Activated T-cell treated with anti-CD3 and anti-CD28 coated beads for 24 hours (primary cell): ENCODE measurements at places on chromosomes 4 and X.

DNA sequence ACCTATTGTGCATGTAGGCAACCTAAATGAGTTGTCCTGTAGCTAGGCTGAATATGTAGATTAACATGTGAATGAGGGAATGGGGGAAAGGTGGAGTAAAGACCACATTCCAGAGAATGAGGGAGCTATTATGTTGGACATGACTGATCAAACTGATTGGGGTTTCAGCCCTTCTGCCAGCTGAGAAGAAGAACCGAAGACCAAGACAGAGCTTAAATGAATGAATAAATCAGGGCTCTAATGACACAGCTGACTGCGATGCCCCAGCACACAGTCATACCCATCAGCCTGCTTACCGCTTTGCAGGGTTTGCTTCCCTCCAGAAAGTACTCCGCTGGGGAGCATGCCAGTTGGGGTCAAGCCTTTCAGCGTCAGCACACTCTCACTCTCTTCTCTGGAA is 315.4 kb downstream of the PPP3CA start:
- no peak for DNase-seq

DNA sequence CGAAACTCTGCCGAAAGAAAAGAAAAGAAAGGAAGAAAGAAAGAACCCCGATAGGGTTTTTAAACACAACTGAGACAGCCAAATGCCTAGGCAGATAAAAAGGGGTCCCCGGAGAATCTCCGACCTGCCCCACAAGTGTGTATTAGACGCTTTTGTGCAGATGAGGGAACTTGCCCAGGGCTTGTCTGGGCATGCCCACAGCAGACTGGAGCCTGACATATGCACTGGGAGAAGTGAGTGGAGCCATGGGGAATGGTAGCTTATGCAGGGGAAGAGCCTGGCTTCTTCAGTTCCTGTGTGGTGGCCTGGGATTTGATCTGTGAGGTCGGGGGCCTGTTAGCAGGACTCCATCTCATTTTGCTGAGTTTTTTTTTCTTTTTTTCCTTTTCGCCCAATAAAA is 199.0 kb downstream of the GPC3 start:
- DNase-seq = no peak

- DNase-seq = no peak
These were observed 614.6 kb downstream of the PCDH19 start for GRCh38 chrX:99795495-99795894.

- DNase-seq = no peak
These were observed 51.5 kb downstream of the SLC2A9 start for GRCh38 chr4:9969526-9970398.

DNA sequence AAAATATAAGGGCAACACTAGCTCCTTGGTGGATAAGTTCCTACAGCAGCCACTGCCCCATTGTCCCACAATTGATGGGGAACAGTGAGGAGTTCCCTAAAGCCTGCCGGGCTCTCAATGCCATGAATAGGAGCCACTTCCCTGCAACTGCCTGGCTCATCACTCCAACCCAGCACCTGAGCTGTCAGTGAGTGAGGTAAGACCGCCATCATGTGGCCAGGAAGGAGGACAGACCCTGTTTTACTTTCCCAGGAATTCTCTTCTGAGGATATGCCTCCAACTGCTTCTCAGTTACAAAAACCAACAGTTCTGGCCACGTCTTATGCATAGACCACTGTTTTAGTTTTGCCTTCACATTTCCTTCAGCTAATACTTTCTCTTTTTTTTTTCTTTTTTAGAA is 45.5 kb downstream of the SRPX start:
- DNase-seq = no peak

DNA sequence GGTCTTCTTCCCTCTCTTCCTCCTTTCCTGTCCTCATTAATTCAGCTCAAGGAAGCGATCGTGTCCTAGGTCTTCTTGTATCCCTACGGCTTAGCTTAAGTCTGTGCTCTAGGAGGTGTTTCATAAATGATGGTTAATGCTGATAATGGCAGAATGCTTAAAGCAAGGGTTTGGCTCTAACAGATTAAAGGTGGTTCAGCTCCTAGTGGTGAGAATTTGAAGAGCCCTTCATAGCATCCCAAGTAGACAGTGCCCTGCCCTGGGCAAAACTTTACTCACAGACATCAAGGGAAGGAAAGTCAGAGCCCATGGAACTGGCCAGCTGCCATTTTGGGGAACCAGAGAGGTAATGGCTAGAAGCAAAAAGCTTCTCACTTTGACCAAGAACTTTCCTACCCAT is 47.0 kb upstream of the PGRMC1 start:
- no peak for DNase-seq

- no peak for DNase-seq
These were observed 69.9 kb downstream of the AMELX start for GRCh38 chrX:11363069-11363594.

DNA sequence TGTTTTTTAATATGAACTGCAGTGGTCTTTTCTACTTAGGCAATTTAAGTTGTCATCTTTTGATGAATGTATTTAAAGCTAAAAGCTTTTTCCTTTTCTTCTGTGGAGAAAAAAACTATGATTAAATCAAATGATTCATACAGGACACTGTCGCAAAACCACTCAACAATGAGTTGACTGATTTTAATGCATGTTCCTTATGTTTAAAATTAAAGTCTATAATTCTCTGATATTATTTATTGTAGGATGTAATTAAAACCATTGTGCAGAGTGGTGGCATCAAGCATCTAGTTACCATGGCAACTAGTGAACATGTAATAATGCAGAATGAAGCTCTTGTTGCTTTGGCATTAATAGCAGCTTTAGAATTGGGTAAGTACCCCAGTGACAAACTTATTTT is 172.5 kb downstream of the RAP1GDS1 start:
- DNase-seq = no peak

DNA sequence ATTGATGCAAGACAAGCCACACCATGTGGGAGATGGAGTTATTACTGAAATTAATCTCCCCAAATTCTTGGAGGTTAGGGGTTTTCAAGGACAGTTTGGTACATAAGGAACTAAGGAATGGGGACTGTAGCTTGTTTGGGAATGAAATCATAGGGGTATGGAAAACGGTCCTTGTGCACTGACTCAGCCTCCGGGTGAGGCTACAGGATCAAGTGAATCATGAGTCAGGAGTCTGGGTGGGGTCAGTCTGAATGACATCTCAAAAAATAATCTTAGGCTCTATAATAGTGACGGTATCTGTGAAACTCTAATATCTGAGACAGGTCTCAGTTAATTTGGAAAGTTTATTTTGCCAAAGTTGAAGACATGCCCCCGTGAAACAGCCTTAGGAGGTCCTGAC is 128.5 kb upstream of the CYSLTR1 start:
- DNase-seq = no peak

- no peak for DNase-seq
These were observed 22.9 kb upstream of the TRIM2 start for GRCh38 chr4:153181293-153181692.

GRCh38 chr4:12633053-12633651 is 851.0 kb downstream of the RAB28 start:
- peak; percentile 65 for DNase-seq

- no peak for DNase-seq
These were observed 1092.1 kb upstream of the PRKX start for GRCh38 chrX:4805502-4805901.

GRCh38 chr4:4333265-4333706 is 43.2 kb downstream of the ZBTB49 start:
- DNase-seq = no peak

- no peak for DNase-seq
These were observed 1.5 kb downstream of the AFP start for GRCh38 chr4:73437558-73437956.

DNA sequence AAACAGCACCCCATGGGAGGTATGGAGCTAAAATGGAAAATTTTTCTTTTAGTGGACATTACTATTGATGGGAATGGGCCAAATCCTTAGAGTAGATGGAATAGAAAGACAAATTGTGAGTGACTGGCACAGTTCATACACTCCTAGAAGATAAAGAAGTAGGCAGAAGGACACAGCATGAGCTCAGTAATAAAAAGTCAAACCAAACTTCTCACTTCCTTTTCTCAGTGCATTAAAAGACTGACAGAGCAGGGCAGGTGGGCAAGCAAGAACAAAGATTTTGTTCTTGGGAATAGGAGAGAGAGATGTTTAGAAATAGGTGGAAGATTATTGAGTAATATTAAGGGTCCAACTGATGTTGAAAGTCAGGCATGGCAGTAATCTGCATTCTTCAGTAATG is 132.5 kb downstream of the ATP10D start:
- no peak for DNase-seq

DNA sequence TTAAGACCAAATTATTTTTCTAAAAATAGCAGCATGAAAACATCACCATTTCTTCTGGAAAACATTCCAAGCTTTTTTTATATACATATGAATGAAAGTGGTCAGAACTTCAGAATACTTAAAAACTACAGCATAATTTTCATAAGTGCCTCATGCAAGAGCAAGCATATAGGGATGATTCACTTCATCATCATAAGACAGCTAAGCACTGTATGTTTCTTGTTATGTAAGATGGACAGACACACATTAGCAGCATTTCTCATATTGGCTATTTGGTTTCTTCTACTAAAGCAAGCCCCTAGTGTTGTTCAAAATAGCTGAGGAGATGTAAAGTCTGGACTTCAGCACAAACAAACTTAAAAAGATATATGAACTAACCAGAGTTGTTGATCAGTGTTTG is 213.1 kb upstream of the NOCT start:
- no peak for DNase-seq

- no peak for DNase-seq
These were observed 77.6 kb downstream of the NAT8L start for GRCh38 chr4:2136726-2137125.

- no peak for DNase-seq
These were observed 347.8 kb downstream of the ANK2 start for GRCh38 chr4:113397114-113397701.

GRCh38 chrX:103398421-103398864 is 22.1 kb downstream of the BEX3 start:
- no peak for DNase-seq
